ENCODE measurements at places on chromosomes 7 and 10. TPM values are rescaled to one million over a fixed set of nuclear protein-coding genes. Genes with fewer than 3 reads are reported as not detected.

Gene ANKRD1
- total RNA-seq: not detected

Gene TRPV5
- 0.31 TPM for total RNA-seq

Gene CFTR
- 0.94 TPM for total RNA-seq

Gene PDLIM1
- 2.8 TPM for total RNA-seq

Gene NXPH1
- 33.5 TPM for total RNA-seq

Gene CRTAC1
- 5.0 TPM for total RNA-seq

Gene PLEKHA8
- 49.8 TPM for total RNA-seq

Gene LFNG
- total RNA-seq: 12.8 TPM

All from parietal lobe (tissue), 2 donors.